ENCODE measurements at places on chromosomes 12 and 14.

- no peak for DNase-seq
Measured at GRCh38 chr12:31387466-31387865, 61.5 kb upstream of the SINHCAF start.

GRCh38 chr12:8145754-8146441, 10.9 kb upstream of the ZNF705A start:
- no peak for DNase-seq

- DNase-seq: no peak
Measured at GRCh38 chr12:6145564-6145963, 21.1 kb upstream of the VWF start.

DNA sequence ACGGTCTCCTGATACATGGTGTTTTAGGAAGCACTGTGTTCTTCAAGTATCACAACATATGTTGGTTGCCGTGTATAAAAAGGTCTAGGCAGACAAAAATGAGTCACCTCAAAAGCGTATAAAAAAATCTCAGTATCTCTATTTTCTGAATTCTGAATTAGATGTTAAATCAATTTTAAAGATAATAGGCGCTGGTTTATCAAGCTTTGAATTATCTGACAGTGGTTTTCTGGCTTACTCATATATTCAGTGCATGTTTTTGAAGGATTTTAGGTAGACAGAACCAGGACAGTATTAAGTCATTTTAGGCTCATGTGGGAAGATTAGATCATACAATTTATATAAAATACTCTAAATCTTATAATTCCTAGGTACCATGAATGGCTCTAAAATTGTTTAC, 110.8 kb downstream of the TMTC2 start:
- no peak for DNase-seq

DNA sequence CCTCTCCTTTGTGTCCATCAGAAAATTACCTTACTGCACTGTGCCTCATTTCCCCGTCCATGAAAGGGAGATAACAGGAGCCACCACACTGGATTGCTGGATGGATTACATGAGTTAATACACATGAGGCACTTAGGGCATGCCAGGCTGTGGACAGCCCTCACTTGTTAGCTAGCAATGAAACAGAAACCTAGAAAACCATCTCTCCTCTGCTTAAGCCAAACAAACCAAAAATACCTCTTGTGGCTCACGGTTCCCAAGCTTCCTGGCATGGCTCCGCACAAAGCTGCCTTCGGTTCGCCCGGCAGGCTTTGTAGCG, 660 bp upstream of the HCFC2 start:
- DNase-seq: peak; percentile 2

- no peak for DNase-seq
Measured at GRCh38 chr14:78721756-78722480, 551.7 kb downstream of the NRXN3 start.

DNA sequence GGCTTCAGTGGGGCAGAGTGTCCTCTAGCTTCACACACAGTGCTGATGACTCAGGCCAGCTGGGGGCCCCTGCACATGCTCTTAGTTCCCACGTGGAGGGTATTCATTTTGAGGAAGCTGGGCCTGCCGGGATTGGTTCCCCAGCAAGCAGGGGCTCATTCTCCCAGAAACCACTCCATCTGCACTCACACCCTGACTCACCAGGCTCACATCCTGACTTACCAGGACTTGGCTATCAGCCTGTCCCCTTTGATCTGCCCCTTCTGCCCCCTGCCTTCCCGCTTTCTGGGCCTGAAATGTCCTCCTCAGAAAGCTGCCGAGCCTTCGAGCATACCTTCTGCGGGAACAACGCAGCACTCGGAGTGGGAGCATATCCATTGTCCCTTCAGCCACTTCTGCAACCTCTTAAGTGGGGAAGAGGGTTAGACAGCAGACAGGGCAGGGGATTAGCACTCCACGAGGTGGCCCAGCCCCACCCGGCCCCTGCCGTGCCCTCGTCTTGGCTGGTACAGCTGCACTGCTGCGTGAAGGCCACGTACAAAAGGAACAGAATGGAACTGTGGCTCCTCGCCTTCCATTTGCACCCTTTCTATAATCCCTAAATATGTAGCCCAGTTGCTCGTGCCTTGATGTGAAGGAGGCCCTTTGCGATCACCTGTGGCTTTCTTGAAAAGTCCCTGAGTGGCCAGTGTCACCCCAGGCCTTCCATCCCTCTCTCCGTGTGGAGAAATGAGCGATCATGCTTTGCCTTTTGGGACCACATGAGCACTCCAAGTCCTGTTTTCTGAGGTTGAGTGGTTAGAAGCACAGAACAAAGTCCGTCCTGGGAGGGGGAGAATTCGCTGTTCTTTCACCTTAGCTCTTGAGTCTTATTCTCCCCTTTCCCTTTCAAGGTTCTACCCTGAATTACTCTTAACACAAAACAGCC, 26.1 kb downstream of the TPCN1 start:
- DNase-seq: no peak

GRCh38 chr12:18461758-18462157, 200.4 kb downstream of the PIK3C2G start:
- no peak for DNase-seq

DNA sequence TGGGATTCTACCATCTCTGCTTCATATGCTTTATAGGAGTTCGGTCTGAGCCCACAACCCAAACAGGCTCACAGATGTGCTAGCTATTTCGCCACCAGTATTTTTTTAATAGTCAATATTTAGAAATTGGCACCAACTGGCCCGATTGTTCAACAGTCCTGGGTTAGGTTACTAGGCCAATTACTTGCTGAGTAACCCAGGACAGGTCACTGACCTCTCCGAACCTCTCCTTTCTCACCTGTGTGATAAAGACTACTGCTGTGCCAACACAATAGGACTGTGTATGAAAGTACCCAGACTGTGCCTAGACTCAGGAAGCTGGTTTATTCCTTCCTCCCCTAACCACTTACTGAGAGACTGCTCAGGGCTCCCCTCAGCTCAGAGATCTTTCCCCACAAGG, 8.3 kb downstream of the BDKRB2 start:
- DNase-seq: no peak

DNA sequence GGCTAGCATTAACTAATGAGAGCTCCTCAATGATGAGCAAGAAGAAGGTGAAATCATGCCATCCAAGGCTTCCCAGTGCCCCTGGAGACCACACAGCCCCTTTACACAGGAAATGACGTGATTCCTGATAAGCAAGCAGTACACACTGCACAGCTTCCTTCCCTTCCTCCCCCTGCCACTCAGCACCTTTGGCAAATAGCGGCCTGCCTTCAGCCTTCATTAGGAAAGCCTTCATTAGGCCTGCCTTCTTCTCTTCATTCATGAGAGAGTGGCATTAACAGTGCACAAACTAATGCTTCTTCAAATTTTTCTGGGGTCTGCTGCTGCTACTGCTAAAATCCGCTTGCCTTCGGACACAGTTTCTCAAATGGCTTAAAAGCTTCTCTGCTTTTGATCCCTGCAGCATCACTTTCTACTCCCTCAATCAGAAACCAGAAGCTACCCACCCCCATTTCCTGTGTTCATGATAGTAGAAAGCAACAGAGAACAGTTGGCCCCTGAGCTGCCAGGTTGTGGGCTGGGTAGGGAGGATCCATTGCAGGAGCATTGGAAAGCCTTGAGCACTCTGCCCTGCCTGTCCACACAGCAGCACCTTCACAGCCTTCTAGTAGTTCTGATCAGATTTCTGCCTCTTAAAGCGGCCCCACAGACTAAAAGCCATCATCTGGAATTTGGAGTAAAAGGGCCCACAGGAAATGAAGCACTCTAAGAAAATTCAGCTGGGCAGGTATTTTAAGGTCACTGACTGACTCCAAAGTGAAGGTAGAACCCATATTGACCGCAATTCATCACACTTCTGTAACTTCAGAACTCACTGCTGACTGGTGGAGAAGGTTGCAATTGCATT, 103.8 kb upstream of the ETV6 start:
- DNase-seq: no peak

DNA sequence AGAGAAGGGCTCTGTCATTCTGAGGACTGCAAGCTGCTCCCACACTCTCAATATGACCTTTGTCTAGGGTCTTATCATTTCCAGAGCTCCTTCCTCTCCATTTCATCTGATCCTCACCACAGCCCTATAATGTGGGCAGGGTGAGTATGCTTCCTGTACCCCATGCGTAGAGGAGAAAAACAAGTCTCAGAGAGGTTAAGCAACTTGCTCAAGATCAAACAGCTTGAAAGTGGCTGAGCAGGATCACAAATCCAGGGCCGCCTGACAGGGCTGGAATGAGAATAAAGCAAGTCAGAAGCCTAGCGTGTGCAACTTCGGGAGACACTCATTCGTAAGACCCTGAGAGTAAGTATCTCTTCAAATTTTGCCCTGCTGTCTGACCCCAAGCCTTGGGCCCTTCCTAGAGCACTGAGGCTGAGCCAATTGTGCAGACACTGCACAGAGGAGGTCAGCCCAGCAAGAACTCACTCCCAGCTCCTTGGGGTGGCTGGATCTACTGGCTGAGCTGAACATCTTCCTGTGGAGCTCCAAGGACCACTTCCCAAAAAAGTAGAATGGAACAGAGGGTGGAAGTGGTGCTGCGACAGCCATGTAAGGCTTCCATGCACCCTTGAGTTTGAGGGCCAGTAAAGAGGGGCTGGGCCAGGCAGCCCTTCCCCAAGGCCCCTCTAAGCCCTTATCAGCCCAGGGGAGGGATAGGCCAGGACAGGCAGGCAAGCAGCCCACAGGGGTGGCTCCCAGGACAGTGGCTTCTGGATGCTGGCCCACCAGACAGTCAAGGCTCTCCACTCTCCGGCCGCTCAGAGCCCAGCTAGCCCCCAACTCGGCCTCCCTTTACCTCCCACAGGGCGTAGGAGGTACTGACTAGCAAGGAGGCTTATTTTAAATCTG, 10.5 kb downstream of the ZFP36L1 start:
- DNase-seq: no peak

DNA sequence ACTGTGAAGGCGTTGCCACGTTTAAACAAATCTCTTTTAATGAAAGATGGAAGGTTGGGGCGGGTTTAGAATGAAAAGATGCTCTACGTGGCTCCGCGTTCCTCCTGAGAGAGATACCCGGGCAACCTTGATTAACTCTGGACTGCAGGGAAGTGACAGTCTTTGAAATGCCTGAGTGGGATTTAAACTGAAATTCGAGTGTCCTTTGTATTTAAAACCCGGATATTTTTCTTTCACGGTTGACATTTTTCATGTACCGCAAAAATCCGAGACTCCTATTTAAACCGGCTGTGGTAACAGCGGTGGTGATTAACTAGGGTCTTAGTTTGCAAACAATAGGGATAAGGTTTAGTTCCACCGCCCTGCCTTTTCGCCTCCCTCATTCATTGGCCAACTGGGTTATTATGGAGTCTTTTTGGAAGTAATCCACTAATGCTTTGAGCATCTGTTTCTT, 707 bp downstream of the G2E3 start:
- DNase-seq: no peak

DNA sequence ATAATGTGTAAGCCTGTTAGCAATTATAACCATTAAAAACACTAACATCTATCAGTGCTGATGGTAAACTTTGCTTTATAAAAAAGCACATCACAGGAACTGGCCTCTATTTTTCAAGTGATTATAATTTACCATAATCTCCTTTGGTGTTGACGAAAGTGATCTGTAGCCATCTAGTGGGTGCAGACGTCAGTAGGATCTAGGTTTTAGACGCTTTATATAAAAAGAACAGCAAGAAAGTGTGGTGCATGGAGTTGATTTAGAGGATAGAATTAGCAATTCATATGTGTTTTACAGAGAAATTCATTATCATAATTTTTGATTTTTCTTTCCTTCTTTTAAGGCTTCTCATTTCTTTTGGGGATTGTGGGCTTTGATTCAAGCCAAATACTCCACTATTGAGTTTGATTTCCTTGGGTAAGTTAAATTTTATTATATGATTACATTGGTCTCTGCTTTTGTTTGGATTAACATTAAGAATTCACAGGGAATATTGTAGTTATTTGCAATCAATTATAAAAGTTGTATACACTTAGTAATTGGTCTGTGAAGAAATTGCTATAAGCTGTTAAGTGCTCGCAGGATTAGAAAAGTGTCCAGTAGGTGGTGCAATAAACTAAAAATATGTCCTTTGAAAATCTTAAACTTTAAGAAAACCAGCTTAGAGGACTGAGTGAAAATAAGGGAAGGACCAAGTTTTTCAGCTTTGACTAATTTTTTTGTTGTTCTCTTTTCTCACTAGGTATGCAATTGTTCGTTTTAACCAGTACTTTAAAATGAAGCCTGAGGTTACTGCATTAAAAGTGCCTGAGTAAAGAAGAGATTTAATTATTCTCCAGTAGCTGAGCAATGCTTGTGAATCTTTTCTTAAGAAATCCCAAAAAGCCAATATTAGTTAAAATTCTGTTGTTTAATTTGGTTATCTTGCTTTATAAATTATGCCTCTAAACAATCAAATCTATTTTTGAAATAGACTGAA, 59.5 kb downstream of the ETNK1 start:
- no peak for DNase-seq

DNA sequence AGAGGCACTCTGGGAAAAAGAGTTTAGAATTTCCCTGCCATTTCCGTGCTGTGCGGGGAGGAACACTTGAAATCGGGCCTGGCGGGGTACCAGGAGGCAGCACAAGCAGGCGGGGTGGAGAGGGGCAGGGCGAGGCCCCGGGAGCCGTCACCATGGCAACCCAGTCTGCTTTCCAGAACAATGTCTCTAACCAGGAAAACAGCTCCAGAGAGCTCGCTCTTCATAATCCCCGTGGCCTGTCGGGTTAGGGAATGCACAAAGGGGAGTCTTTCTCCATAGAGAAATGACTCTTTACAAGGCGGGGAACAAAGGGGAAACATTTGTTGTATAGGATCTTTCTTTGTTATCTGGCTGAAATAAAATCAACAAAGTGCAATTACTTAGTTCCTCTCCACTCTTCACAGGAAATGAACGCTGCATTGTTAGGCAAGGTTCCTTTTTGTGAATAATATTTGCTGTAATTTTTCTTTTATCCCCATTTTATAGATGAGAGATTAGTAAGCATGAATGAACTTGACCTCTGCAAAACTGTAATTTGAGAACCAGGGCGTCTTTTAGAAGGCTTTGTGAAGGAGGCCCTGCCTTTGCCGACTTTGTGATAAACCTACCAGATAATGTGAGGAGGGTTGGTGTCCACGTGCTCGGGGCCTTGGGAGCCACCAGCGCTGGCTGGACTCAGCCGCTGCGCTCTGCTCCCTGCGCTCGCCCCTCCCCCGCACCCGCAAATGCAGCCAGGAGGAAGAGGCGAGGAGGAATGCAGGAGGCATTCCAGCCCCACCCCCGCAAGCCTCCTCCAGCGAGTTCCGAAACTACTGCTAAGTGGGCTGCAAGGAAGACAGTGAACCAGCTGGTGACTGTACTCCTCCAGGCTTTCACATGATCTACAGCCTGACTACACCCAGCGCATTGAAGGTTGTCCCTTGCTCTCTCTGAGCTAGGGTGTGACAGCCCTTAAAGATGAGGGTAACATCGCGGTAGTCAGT, 105.2 kb upstream of the ATF7IP start:
- DNase-seq: no peak

- DNase-seq: no peak
Measured at GRCh38 chr12:64611341-64612284, 1.3 kb downstream of the RASSF3 start.

DNA sequence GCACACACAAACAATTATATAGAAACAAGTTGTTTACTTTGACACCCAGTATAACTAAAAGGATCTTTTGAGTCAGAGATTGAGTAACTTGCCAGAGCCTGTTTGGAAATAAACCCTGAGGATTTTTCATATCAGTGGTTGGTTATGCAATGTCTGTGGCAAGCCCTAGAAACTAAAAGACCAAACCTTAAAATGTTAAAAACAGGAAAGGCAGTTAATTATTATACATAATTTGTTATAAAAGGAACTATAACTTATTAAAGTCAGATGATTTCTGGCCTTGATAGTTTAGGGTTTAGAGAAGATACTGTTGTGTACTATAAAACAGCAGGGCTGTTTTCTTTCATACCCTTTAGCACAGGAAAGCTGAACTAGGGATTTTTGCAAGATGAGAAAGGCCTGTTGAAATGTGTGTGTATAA, 44.1 kb downstream of the PSEN1 start:
- no peak for DNase-seq
